ENCODE measurements at places on chromosomes 7 and 10.
A peak's percentile ranks its signal among the peaks of the same experiment; 100 is the strongest.

DNA sequence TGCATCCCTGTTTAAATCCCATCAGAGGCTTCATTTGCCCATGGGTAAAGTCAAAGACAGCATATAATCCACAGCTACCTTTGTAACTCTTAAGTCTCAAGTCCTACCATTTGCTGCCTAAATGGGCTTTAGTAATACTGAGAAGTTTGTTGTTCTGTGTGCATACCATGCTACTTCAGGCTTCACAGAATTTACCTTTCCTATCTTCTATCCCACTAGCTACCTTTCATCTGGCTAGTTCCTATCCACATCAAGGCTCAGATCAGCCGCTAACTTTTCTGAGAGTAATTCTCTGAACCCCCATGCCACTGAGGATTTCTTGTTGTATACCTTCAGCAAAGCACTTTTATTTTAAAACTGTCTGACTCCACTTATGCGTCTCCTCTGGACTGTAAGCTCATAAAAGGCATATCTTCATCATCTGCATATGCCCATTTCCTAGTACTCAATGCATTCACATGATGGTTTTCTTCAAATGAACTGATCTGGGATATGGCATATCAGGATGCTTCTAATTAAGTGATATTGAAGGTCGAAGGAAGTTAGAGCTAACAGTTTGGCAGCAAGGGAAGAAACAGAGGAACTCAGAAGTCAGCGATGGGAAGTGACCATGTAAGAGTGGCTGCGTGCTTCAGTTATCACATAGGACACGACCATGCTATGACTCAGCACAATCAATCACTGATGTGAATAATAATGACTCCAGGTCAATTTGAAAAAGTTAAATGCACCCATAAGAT lies 283.9 kb upstream of the DKK1 start:
- DNase-seq, result no peak

- DNase-seq, result peak; percentile 10
Measured at GRCh38 chr10:110860576-110861241, 11.0 kb upstream of the PDCD4 start.

DNA sequence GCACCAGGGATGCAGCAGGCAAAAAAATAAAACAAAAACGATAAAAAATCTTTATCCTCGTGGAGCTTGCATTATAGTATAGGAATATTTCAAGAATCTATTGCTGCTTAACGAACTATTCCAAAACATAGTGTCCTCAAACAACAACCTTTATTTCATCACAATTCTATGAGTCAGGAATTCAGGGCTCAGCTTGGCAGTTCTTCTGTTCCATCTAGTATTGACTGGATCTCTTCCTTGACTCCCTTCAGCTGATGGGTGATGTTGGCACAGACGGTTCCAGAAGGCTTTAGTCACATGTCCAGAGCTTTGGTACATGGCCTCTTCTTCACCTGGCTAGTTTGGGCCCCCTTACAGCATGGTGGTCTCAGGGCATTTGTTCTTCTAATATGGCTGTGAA lies 88.0 kb downstream of the RTKN2 start:
- DNase-seq, result no peak

DNA sequence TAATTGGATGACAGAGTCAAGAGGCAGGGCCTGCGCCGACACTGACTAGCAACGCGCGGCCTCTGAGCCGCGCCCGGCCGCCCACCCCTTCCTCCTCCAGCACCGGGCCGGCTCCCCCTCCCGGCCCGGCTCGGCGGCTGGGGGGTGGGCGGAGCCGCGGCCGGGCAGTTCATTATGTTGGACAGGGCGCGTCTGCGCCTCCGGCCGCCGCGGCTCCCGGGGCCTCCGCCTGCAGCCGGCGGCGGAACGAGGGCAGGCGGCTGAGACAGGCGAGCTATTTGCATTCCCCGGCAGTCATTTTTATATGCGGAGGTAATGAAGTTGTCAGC lies 106.7 kb downstream of the SNX10 start:
- DNase-seq, result peak; percentile 41

- DNase-seq, result no peak
Measured at GRCh38 chr7:91557789-91558404, 293.7 kb downstream of the FZD1 start.

- DNase-seq, result no peak
Measured at GRCh38 chr7:107860279-107860961, 30.6 kb upstream of the DLD start.

GRCh38 chr7:44151956-44152355 lies 10.8 kb upstream of the MYL7 start:
- DNase-seq, result no peak

DNA sequence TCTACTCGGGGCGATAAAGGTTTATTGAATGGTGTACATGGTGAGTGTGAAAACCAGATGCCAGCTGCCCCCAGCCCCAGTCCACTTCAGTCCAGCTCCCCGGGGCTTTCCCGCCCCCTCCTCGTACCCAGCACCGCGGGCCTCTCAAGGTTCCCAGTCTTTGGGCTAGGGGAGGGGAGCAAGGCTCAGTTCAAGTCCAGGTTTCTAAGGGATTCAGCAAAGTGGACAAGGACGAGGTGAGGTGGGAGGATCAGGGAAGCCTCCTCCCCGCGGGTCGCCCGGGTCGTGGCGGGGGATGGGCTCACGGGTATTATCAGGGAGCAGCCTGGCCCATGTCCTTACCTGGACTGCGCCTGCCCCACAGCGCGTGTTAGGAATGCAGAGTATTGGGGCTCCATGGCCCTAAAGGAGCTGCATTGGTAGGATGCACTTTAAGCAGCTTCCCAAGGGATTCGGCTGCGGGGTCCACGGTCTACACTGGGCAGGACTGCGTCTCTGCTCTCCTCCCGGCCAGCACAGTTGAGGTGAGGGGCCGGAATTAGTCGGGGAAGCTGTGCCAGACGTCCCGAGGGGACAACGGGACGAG lies 541 bp upstream of the PFKFB3 start:
- DNase-seq, result no peak

GRCh38 chr10:70931168-70931815 lies 42.9 kb upstream of the PCBD1 start:
- DNase-seq, result no peak

- no peak for DNase-seq
Measured at GRCh38 chr10:48272682-48273081, 1.8 kb downstream of the FRMPD2 start.

DNA sequence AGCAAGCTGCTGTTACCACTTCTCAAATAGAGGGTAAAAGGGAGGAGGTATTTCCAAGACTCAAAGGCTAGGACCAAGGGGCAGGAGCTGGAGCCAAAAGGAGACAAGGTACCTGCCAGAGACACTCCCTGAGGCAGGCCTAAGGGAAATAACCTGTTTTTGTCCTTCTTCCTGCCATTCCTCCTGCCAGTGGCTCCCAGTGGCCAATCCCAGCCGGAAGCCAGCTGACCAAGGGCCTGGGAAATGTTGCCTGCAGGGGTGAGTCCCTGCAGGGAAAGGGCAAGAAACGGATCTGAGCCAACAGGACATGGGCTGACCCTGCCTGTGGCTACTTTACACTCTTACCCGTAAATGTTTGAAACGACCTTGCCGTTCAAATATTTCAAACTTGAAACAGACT lies 3.5 kb downstream of the CYTH3 start:
- no peak for DNase-seq

DNA sequence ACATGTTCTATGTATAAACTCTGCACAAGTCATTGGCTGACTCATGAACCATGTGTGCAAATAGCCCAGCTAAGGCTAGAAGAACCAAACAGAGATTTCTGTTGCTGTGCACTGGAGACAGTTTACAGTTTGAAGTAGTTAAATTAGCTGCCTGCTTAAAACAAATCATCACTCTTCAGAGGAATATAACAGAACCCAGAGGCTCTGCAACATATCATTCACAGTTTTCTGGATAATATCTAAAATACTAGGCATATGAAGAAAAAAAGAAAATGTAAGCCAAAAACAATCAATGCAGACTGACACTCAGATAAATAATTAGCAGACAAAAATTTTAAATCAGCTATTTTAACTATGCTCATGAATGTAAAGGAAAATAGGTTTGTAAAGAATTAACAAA lies 23.6 kb upstream of the FAM204A start:
- no peak for DNase-seq

- DNase-seq, result no peak
Measured at GRCh38 chr10:99921948-99922347, 87.8 kb downstream of the DNMBP start.

GRCh38 chr7:324011-324410 lies 34.0 kb downstream of the FOXL3 start:
- DNase-seq, result no peak

DNA sequence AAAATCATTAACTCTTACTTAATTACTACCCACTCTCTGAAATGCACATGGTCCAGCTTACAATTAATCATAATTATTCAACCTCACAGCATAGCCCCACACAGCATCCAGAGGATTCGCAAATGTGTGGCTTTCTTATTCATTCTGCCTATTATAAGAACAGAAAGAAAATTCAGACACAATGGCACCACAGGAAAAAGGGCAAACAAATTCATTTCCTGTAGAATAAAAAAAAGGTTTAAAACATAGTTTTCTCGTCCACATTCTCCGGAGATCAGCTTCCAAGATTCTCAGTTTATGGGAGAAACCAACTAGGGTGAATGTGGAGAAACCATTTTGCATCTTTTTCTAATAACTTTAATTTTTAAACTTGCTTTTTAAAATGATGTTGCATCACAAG lies 201.6 kb downstream of the PARD3 start:
- DNase-seq, result no peak

DNA sequence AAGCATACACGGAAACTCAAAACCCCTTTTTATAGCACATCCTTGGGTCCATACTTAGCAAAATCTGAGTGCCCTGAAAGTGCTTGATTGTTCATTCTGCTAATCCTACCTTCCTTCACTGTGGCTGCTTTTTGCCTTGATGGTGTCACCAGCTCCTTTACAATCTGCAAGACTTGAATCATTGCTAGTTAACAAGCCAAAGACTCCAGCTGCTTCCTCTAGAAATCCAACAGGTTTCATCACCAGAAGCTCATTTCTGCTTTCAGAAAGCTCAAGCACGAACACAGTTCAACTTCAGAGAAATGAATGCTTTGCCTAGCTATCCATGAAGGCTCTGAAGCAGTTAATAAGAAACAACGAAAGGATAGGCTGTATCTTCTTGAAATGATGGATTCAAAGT lies 38.0 kb downstream of the USP6NL start:
- no peak for DNase-seq

GRCh38 chr7:36037121-36037662 lies 115.9 kb upstream of the EEPD1 start:
- no peak for DNase-seq

GRCh38 chr10:5547681-5547930 lies 22.8 kb downstream of the CALML3 start:
- DNase-seq, result no peak

DNA sequence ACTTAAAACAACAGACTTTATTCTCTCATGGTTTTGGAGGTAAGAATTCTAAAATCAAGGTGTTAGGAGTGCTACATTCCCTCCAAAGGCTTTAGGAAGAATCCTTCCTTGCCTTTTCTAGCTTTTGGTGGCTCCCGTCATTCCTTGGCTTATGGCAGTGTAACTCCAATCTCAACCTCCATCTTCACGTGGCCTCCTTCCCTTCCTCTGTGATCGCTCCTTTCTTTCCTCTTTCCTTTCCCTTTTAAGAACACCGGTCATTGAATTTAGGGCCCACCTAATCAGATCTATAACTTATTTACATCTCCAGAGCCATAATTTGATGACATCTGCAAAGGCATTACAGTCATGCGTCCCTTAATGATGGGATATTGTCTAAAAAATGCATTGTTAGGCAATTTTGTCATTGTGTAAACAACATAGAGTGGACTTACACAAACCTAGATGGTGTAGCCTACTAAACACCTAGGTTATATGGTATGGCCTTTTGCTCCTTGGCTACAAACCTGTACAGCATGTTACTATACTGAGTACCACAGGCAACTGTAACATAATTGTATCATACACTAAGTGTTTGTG lies 5.9 kb upstream of the HERC4 start:
- DNase-seq, result no peak

DNA sequence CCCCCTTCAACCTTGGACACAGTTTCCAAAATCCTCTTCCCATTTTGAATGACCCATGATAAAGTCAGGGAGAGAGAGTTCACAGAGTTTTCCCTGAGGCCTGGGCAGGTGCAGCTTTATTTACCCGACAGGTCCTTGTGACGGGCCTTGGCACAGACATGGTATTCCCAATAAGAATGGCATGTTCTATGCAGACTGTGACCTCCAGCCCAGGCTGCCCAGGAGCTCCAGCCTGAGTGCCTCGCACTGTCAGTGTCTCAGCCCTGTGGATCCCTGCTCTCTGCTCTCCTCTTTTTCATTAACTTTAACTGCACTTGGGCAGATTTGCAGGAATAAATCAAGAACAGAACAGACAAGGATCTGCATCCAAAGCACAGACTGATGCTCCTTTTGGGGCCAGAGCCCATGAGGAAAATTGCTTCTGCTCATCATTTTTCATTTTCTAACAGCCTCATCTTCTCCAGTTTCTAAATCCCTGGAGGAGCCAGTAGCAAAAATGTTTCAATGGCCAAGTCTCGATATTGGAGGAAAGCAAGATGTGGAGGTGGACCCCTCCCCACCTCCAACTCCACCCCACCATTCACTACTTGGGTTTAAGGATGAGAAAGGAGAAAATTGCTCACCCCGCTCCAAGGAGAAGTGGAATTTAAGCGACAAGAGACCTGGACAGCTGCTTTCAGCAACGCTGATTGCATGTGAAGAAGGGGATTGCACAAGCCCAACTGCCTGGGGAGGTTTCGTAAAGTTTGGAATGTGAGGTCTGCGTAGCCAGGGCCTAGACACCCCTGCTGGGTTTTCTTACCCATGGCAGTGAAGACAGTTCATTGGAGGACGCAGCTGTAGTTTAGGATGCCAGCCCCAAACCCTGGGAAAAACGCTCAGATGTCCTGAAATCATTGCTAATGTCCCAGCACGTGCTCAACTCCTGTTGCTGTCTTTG lies 225.9 kb downstream of the WDR11 start:
- DNase-seq, result no peak

DNA sequence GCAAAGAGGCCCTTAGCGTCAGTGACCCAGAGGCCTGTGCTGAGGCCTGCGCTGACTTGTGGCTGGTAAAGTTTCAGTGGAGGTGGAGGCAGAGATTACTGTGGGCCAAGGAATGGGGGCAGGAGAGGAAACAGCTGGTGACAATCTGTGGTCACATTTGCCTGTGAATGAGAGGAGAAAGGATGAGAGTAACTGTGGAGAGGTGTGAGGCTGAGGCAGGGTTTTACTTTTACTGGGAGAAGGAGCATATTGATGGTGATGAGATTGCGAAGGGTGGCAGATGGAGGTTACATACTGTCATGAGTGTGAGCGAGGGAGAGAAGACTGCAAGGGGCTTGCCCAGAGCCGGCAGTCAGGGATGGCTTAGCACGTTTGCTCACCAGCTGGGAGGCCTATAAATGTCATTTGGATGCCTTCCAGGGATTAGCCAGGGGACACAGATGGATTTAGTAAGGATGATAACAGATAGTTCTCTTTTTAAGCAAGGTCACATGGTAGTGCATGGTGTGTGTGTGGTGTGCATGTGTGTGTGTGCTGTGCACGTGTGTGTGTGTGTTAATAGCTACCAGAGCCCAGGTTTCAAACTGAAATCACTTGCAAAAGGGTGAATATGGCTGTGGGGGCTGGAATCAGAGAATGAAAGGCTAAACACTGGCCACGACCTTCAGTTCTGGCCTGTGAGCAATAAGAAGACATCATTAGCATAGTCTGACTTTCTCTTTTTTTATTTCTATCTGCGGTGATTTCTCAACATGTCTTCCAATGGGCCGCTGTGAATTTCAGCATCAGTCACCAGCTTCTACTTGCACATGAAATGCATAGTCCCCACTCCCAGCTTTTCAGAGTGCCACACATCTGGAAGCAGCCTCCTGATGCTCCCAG lies 291.5 kb upstream of the ZNF32 start:
- peak; percentile 97 for DNase-seq
